ENCODE measurements at places on chromosomes 6 and 20.

- no peak for DNase-seq
These were observed 236.3 kb downstream of the PTPRK start for GRCh38 chr6:128284128-128284527.

DNA sequence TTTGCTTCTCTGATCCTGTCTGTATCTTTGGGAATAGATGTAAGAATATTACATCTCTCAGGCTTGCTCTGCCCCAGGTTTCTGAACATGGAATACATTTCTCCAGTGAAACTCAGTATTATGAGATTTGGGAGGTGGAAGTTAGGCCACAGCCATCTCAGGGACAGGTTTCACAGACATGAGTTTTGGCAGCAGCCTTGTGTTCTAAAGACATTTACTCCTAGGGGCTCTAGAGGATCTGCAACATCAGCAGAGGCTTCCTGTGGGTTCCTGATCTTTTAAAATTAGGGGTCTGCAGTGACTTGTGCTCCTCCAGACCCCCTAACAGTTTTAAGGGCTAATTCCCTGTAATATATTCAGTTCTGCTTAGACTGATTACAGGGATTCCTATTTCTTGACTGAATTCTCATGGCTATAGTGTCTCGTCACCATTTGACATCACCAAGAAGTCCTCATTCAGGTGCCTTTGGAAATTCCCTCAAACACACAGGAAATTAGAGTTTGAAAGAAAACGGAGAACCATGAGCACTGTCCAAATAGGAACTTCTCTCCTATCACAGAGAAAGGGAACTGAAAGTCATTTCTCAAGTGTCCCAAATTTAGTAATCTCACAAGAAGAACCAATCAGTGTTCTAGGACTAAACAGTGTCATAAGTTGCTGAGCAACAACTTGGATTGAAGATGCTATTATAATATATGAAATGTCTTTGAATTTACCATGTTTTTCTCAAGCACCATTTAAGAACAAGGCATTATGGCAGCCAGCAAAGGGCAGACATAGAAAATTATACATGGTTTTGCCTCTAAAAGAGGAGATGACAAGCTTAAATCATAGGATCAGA, 2.5 kb upstream of the HLA-DRA start:
- DNase-seq, result no peak

GRCh38 chr6:128482642-128483041, 37.8 kb downstream of the PTPRK start:
- DNase-seq, result no peak

- peak; percentile 53 for DNase-seq
These were observed 308.9 kb upstream of the JAG1 start for GRCh38 chr20:10982692-10983091.

All from Panc1 (cell line).